ENCODE measurements at places on chromosomes 4 and X. TPM values are rescaled to one million over a fixed set of nuclear protein-coding genes. Genes with fewer than 3 reads are reported as not detected.

- no peak for DNase-seq
- peaks cover 5% of the 10 kb centered on the region for H3K4me1 ChIP-seq
- H3K4me3 ChIP-seq, result no peak overlapping the region
Observed at GRCh38 chr4:153489856-153490558, 23.8 kb downstream of the TMEM131L start.

DNA sequence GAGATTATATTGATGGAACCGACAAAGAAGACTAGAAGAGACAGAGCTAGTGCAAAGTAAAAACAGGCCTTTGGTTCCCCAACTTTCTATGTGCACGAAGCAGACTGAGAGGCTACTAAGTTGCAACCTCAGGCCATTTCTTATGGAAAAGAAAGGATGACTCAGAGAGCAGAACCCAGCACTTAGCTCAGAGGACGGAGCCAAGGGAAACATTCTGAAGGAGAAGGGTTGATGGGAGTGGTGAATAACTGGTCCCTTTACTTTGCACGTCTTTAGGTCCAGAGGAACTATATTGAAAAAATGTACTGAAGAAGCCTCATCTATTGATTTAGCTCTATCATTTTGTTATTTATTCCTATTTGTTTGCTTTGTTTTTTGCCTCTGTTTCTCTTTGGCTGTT is 182.1 kb downstream of the CPE start:
- H3K4me1 ChIP-seq, result no peaks in the 10 kb centered on the region
- DNase-seq, result no peak
- H3K27me3 ChIP-seq, result no peaks in the 10 kb centered on the region
- H3K27ac ChIP-seq, result no peak overlapping the region

- no peak overlapping the region for H3K27ac ChIP-seq
- no peak for DNase-seq
- H3K4me1 ChIP-seq, result no peaks in the 10 kb centered on the region
- H3K27me3 ChIP-seq, result no peaks in the 10 kb centered on the region
- H3K4me3 ChIP-seq, result no peak overlapping the region
- H3K36me3 ChIP-seq, result no peaks in the 10 kb centered on the region
Observed at GRCh38 chrX:79138658-79139241, 5.7 kb upstream of the GPR174 start.

WNK3 gene
- 1.5 TPM for total RNA-seq

GRCh38 chr4:13543032-13543838 is 1.1 kb downstream of the NKX3-2 start:
- H3K27ac ChIP-seq, result no peak overlapping the region
- H3K27me3 ChIP-seq, result peaks cover 67% of the 10 kb centered on the region
- no peaks in the 10 kb centered on the region for H3K36me3 ChIP-seq
- H3K4me3 ChIP-seq, result peak overlapping the region; percentile 18
- no peak for DNase-seq

CITED1 gene
- total RNA-seq, result 14.5 TPM

DNA sequence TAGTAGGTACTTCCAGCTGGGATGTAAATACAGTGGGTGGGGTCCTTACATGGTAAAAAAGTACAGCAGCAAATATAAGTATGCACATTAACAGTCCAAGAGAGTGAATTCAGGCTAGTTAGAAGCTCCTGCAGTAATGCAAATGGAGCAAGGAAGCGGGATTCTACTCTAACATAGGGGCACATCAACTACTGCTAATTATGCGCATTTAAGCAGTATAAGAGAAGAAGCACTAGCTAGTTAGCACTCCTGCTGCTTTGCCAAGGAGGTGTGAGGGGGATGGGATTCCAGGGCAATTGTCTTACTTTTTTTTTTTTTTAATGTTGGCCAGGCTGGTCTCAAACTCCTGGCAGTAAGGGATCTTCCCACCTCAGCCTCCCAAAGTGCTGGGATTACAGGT is 284.1 kb downstream of the CHIC1 start:
- no peaks in the 10 kb centered on the region for H3K27me3 ChIP-seq
- H3K4me1 ChIP-seq, result no peaks in the 10 kb centered on the region
- no peaks in the 10 kb centered on the region for H3K36me3 ChIP-seq
- H3K4me3 ChIP-seq, result no peak overlapping the region
- H3K27ac ChIP-seq, result no peak overlapping the region

GRCh38 chr4:109648266-109648996 is 54.8 kb downstream of the CASP6 start:
- no peaks in the 10 kb centered on the region for H3K4me1 ChIP-seq
- H3K36me3 ChIP-seq, result no peaks in the 10 kb centered on the region
- H3K27ac ChIP-seq, result no peak overlapping the region
- H3K4me3 ChIP-seq, result no peak overlapping the region
